ENCODE measurements at places on chromosomes 3 and 15.

DNA sequence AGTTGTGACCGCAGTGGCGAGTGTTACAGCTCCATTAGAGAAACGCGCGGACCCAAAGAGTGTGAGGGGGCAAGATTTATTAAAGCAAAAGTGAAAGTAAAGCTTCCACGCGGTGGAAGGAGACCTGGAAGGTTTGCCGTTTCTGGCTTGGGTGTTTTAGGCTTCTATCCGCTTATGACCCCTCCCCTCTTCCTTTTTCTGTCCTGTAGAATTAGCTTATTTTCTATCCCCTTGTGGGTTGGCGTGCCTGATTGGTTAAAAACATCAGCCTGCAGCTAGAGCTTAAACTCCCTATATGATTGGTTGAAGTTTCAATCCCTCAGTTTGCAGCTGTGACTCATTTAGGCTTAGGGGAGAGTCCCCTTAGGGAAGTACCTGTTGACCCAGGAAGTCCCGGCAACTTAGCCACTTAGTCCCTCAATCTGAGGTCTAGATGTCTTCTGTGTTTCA lies 39.6 kb downstream of the C3orf38 start:
- no peak for DNase-seq

GRCh38 chr3:54965746-54966145 lies 37.9 kb upstream of the LRTM1 start:
- DNase-seq, result no peak

DNA sequence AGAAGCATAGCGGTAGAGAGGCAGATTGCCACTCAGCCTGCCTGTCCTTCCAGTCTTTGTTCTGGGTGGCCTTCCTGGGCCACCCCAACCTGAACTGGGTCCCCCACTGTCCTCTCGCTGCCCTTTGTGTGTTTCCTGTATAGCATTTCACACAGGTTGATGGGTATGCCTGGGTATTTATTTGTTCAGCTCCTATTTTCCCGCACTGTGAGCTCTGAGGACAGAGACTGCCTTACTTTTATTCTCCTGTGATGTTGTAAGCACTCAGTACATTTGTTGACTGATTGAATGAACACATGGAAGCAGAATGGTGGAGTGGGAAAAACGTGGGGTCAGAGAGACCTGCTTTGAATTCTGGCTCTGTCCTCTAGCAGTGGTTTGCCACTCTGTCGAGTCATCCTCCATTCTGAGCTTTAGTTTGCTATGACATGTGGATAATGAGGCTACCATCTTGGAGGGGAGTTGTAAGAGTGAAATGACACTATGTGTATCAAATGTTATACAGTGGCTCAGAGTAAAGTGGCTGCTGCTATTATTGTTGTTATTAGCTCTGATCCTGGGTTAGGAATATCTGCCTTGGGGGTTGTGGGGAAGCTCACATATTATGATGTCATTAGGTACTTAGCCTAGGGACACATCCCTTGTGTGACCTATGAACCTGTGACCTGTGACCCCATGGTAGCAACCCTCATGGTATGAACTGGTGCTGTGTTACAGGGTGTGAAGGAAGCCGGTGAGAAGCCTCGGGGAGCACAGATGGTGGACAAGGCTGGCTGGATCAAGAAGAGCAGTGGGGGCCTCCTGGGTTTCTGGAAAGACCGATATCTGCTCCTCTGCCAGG lies 6.4 kb downstream of the PLEKHO2 start:
- DNase-seq, result no peak

GRCh38 chr3:24684506-24685023 lies 189.9 kb upstream of the THRB start:
- no peak for DNase-seq

GRCh38 chr15:66080717-66081398 lies 172.7 kb downstream of the MEGF11 start:
- DNase-seq, result no peak

GRCh38 chr15:51117270-51117669 lies 22.6 kb upstream of the TNFAIP8L3 start:
- no peak for DNase-seq

DNA sequence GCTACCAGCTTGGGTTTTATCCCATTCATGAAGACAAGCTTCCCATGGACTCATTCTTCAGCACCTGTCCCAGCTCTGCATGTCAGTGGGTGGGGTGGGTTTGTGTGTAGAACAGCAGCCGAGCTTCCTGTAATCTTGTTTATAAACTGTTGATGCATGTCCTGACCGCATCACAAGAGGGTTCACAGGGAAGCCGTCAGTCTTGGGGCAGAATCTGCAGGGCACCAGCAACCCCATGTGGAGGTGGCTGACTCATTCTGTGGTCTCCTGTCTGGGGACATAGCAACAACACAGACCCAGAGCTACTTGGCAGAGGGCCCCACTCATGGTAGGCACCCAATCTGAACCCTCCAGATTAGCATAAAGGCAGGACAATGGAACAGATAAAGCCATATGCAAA lies 35.6 kb downstream of the DAPK2 start:
- peak; percentile 73 for DNase-seq

DNA sequence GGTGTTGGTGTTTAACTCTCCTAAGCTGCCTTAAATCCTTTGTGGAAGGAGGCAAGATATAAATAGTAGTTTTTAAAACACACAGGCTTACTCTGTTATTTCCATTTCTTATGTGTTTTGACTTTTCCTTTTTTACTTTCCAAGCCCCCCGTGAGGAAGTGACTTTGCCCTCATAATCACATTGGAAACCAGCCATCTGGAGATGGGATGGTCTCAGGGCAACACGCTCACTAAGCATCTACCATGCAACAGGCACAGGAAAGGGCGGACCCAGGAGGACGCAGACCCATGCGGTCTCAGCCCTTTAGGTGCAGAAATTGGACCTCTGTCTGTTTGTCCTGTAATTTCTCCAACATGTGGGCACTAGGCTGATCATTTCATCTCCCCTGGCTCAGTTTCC lies 115.7 kb downstream of the PDZRN3 start:
- DNase-seq, result no peak

DNA sequence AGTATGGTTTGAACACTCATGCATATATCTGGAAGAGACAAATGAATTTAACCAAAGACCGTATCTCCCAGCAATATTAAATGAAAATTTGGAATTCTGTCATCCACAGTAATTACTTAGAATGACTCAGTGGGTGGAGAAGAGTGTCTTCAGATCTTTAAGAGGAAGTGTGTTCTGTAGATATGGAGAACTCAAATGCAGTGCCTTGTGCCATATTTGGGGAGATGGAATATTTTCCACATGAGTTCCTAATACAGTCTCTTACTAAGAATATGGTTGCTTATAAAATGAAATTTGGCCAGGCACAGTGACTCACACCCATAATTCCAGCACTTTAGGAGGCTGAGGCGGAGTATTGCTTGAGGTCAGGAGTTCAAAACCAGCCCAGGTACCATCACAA lies 40.5 kb downstream of the ANO10 start:
- DNase-seq, result no peak

GRCh38 chr3:123432832-123433523 lies 15.9 kb downstream of the ADCY5 start:
- no peak for DNase-seq

DNA sequence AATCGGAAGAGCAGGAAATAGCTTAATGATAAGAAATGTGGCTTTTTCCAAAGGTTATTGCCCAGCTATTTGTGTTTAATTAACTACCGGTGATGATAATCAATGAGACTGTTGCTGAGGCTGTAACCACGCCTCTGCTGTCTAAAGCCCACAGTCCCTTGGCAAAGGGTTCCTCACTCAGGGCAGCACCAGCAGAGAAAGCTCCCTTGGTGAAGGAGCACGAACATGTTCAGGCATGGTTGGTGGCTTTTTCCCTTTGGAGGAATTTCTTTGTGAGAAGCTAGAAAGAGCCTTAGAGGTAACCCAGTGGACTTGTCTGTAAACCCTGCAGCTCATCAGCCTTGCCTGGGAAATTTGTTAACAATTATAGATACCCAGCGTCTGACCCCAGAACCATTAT lies 7.5 kb upstream of the ST6GAL1 start:
- DNase-seq, result no peak

GRCh38 chr3:146818866-146819265 lies 213.7 kb upstream of the PLSCR5 start:
- DNase-seq, result no peak

DNA sequence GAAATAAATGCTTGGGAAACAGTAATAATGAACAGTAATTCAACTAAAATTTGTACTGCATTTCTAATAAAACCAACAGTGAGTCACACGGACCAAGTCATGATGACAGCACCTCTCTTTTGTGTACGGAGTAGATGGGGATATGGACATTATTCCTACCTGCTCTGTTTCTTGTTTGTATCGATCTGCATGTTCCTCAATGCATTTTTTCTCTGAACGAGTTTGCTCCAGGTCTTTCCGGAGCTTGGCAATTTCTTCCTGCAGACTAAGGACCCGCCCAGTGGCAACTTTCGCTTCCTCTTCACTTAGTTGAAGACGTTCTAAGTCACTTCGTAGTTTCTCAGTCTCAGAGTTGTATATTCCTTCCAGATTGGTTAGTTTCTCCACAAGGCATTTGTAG lies 74.4 kb upstream of the MYO5C start:
- DNase-seq, result no peak

DNA sequence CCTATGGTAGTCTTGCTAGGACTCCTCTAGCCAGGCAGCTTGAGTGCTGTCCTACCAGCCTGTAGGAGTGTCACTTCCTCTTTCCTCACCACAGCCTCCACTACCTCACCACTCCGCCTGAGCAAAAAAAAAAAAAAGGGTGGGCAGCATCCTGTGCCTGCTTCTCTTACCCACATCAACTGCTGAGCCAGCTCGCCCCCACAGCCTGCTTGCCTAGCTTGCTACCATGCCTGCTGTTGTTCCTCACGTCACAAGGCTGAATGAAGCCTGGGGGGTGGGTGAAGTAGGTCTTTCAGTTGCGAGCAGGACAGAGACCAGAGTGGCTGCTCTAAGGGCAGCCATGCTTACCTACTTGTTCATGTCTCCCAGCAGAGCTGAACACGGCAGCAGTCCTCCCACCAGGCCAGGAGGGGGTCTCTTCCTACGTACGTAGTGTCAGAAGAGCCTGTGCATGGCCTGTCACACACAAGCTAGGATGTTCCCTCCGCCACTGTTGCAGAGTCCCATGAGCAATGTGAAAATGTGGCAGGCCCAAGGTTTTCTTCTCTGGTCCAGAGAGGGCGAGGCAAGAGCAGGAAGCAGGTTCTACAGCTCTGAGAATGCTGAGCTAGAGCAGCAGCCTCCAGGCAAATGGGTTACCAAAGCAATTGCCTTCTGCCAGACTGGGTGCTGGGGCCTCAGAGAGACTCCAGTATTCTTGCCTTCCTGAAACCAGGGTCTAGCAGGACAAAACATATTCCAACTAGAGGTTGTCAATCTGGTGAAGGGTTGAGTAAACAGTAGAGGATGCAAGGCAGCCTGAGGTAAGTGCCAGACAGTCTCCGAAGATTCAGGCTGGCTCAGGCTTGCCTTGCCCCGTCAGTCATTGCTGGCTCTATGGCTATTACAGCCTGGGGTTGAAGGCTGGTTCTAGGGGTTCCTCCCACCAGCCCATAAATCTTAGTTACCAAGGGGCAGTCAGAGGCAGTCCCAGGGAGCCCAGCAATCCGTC lies 8.1 kb downstream of the PPM1M start:
- DNase-seq, result peak; percentile 70

GRCh38 chr3:192215-192929 lies 4.2 kb upstream of the CHL1 start:
- DNase-seq, result no peak

DNA sequence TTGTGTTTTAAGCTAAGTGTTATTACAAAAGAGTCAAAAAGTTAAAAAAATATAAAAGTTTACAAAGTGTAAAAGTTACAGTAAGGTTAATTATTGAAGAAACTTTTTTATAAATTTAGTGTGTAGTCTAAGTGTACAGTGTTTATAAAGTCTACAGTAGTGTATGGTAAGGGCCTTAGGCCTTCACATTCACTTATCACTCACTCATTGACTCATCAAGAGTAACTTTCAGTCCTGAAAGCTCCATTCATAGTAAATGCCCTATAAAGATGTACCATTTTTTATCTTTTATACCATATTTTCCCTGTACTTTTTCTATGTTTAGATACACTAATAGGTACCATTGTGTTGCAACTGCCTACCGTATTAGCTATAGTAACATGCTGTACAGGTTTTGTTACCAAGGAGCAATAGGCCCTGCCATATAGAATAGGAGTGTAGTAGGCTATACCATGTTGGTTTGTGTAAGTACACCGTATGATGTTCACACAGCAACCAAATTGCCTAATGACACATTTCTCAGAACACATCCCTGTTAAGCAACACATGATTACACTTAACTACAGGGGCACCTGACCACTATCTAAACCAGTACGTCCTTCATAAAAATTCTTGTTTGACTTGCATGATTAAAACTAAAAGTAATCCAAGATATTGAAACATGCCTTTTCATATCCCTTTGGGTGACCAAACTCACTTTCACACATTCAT lies 17.2 kb downstream of the RAD18 start:
- DNase-seq, result no peak

DNA sequence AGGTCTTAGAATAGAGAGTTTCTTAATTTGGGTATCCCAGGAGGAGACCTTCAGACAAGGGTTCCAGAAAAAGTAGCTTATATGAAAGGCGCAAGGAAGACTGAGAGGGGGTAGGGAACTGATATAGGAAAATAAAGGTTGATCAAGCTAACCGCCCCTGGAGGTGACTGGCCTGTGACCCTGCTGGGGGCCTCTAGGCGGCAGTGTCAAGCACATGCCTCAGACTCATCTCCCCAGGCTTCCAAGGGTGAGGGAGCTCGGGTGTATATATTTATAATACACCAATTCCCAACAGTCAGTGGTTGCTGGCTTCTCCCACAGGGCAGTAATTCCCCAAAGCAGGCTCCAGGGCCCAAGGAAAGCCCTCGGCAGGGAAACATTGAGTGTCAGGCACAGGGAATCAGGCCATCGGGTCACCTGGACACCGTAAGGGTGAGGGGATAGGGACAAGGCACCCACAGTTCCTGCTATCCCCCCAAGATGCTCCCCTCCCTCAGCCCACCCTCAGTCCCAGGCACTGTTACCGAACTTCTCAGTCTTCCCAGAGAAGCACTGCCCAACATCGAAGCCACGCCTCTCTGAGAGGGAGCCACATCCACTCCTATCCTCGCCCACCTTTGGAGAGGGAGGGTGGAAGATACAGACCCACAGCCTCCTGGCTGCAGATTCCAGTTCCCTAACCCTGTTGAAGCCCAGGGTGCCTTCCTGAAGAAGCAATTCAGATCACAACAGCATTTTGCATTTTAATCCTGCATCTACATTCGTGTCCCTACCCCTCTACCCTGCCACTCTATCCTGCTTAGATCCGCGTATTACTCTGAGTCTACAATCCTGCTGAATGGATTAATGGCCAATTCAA lies 19.5 kb upstream of the CAV3 start:
- DNase-seq, result no peak

- DNase-seq, result no peak
These were observed 21.9 kb downstream of the MAPKBP1 start for GRCh38 chr15:41795996-41796856.

- DNase-seq, result no peak
These were observed 294.0 kb downstream of the RORA start for GRCh38 chr15:60935130-60935529.

GRCh38 chr15:63491979-63492378 lies 12.4 kb upstream of the USP3 start:
- DNase-seq, result no peak

GRCh38 chr15:70935631-70936030 lies 43.0 kb downstream of the LRRC49 start:
- no peak for DNase-seq

GRCh38 chr3:22373182-22373581 lies 622.2 kb upstream of the ZNF385D start:
- DNase-seq, result no peak

GRCh38 chr3:171256445-171257250 lies 203.6 kb downstream of the TNIK start:
- no peak for DNase-seq

Measured in stimulated activated CD4-positive, alpha-beta T cell treated with anti-CD3 and anti-CD28 coated beads, TNF-alpha, amount 100 ng/mL, for 4 hours (primary cell).